ENCODE measurements at places on chromosomes 4 and X.
A peak's percentile ranks its signal among the peaks of the same experiment; 100 is the strongest.

- no peak for DNase-seq
These were observed 71.3 kb upstream of the ACSL1 start for GRCh38 chr4:184896868-184897715.

DNA sequence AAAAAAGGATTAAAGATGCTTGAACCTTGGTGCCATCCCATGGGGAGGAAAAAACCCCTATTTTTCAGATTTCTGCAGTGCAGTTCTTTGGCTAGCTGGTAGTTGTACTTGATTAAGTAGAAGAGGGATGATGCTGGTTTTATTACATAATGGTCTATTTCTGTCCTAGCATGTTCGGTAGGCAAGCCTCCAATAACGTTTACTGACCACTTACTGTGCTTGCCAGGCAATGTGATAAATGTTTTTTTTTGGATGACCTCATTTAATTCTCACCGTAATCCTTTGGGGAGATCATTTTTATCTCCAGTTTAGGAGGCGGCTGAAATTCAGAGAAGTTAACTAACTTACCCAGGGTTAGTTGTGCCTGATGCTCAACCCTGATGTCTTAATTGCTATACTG lies 92.1 kb upstream of the RPA4 start:
- DNase-seq = no peak

DNA sequence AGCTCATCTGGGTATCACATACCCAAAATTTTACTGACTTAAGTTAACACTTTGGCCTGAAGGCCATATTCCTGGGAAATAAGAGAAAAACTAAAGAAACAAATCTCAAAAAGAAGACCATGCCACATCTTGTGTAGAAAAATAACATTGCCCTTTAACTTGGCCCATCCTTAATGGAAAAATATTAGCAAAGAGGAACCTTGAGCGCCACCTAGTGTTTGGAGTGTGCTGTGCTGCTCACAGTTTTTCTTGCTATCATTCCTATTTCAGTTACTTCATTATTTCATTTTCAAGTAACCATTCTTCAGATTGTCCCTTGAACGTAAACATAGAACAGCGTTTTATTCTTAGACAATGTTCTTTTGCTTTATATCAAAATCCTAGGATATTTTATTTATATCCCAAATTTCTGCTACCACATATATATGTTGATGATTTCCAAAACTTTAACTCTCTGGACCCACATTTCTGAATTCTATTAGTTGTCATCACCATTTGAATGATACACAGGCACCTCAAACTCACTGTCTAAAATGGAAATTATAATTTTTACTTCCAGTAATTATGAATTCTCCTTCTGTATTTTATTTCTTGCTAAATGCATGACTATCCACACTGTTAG lies 999.0 kb upstream of the ADGRL3 start:
- peak; percentile 34 for DNase-seq

DNA sequence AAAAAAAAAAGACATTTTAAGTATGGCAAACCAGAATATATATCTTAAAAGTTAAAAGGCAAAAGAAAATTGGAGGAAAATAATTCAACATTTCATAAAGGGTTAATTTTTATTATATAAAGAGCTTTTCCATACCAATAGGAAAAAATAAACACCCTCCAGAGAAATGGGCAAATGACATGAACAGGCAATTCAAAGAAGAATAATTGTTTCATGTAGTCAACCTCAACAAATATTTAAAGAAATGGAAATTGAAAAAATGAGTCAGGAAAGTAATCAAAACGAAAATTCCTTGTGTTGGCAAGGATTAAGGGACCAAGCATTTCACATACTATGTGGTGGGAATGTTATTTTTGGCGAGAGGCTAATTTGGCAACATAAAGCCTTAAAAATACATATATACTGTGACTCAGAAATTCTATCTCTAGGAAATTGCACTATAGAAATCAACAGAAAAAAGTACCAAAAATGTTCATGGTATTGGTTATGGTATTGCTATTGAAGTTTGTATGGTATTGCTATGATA lies 87.6 kb downstream of the HAUS3 start:
- DNase-seq = no peak

DNA sequence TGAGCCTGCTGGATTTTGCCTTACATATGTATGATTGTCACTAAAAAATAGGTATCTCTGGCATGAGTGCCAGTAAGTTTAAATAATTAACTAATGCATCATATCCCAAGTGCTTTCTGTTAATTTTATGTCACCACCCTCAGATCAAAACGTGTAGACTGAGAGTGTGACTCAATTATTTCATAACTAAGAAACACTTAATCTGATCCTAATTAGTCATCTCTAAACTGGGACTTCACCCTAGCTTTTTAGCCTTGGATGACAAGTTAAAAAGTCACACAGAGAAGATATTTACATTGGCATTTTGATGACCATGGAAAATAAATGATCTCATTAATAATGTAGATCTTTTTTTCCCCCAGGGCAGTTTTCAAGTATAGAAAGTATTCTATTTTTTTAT lies 23.1 kb upstream of the SLC6A14 start:
- no peak for DNase-seq

DNA sequence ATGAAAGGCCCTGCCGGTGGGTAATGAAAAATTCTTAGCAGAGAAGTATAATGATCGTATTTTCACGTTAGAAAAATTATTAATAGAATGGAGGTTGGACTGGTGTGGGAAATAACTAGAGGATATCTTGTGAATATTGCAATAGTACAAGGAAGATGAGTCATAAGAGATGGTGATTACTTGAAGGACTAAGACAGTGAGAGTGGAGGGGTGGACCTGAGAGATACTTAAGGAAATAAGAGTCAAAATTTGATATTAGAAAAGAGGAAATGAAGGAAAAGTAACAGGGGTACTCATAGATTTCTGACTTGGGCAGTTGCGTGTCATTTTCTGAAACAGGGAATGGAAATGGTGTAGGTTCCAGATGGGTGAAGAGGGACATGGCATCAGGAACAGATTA lies 1.7 kb upstream of the USP53 start:
- no peak for DNase-seq

GRCh38 chr4:185143601-185143969 lies 519 bp downstream of the SLC25A4 start:
- peak; percentile 20 for DNase-seq

DNA sequence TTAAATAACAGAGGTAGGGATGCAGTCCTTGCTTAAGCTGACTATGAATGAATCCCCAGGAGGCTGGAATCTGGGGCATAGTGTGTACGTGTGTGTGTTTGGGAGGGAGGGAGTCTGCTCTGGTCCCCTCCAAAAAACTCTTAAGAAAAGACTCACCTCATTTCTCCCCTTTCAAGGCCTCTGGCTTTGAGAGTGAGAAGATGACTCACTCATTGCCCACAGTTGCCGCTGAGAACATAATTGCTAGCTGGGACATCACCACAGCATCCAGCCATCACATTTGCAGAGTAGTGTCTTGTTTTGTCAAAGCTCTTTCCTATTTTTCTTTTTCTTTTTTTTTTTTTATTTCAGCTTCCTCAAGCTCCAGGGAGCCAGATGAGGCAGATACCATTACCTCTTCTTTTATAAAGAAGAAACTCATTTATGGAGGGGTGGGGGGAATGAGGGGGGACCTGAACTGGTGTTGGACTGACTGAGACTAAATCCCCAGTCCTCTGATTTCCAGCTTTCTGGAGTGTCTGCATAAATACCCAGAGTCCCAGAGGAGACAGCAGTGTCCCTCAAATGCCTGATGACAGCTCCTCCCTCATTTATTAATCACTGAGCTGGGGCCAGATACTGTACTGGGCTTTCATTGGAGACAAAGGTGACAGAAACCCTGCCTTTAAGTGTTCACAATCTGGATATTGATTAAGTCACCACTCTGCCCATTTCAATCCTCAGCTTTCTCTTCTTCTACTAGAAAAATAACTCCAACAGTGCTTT lies 61.9 kb upstream of the LAS1L start:
- no peak for DNase-seq

- DNase-seq = no peak
These were observed 47.5 kb downstream of the ZGRF1 start for GRCh38 chr4:112589206-112589605.

GRCh38 chr4:76947369-76947768 lies 2.2 kb upstream of the SEPTIN11 start:
- DNase-seq = no peak

DNA sequence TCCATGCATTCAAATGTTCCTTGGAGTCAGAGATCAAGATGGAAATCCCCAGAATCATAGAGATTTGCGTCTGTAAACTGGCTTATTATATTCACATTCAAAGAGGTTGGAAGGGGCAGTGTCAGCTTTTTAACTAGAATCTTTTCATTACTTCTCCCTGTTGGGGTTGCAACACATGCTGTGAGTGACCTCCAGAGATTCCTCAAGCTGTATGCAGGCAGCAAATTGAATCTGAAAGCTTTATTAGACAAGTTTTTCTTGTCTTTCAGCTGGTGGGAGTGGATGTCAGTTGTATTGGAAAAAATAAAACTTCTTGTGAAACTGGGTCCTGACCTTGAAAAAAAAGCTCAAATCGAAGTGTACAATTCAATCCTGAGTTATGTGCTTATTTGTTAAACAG lies 736.5 kb upstream of the FTHL17 start:
- no peak for DNase-seq
